WTC11 (cell line): ENCODE measurements at places on chromosomes 12 and 14. TPM values are rescaled to one million over a fixed set of nuclear protein-coding genes. Genes with fewer than 3 reads are reported as not detected.

The FOXN4 gene
- total RNA-seq: 0.37 to 0.92 TPM (median 0.66 TPM) in 3 replicates

DNA sequence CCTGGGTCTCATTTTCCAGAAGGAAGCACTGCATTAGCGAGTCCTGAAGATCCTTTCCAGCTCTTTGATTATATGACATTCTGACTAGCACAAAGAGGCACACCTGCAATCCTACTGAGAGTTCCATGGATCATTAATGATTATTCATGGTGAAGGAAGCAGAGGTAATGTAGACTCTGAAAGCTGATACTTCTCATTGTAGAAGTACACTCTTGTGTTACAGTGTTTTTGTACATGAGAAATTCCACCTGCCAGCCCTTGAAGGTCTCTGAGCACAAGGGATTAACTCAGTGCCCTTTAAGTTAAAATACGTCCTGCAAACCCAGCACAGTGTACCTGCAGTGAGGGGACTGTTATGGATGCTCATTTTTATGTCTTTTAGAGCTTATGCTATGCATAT, 558.8 kb upstream of the FBXO33 start:
- H3K4me1 ChIP-seq: peaks cover 10% of the 10 kb centered on the region
- H3K27me3 ChIP-seq: no peaks in the 10 kb centered on the region
- no peak overlapping the region for H3K4me3 ChIP-seq
- H3K36me3 ChIP-seq: no peaks in the 10 kb centered on the region
- H3K27ac ChIP-seq: no peak overlapping the region
- no peak for DNase-seq

GRCh38 chr12:94726236-94726835, 76.0 kb upstream of the TMCC3 start:
- no peak overlapping the region for H3K27ac ChIP-seq
- no peaks in the 10 kb centered on the region for H3K27me3 ChIP-seq
- DNase-seq: no peak
- peaks cover 4% of the 10 kb centered on the region for H3K36me3 ChIP-seq
- no peak overlapping the region for H3K4me3 ChIP-seq

DNA sequence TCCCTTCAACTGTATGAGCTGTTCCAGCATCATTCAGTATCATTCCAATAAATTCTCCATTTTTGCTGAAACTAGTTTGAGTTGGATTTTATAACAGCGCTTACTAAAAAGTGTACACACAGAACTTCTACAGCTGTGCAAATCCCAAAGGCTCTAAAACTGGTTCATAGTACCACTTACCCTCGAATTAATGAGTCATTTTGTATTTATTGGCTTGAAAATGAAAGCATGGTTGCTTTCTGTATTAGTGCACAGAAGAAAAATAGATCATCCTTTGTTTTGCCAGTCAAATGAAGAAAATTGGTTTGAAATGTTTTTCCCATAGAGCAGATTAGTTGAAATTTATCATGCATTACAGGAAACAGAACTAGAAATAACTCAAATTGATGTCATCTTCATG, 268.3 kb upstream of the CPNE8 start:
- H3K4me1 ChIP-seq: no peaks in the 10 kb centered on the region
- H3K4me3 ChIP-seq: no peak overlapping the region
- no peaks in the 10 kb centered on the region for H3K36me3 ChIP-seq

- no peak overlapping the region for H3K27ac ChIP-seq
- H3K27me3 ChIP-seq: no peaks in the 10 kb centered on the region
- H3K4me3 ChIP-seq: no peak overlapping the region
- H3K4me1 ChIP-seq: peaks cover 6% of the 10 kb centered on the region
- no peak for DNase-seq
Measured at GRCh38 chr12:38689704-38690103, 215.7 kb downstream of the CPNE8 start.

DNA sequence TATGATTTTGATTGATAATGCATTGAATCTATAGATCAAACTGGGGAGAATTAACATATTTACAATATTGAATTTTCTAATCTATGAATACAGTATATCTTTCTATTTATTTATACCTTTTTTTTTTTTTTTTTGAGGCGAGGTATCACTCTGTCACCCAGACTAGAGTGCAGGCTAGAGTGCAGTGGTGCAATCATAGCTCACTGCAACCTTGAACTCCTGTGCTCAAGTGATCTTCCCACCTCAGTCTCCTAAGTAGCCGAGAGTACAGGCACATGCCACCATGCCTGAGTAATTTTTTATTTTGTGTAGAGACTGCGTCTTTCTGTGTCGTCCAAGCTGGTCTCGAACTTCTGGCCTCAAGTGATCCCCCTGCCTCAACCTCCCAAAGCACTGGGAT, 20.4 kb downstream of the LTBR start:
- no peaks in the 10 kb centered on the region for H3K36me3 ChIP-seq
- H3K27me3 ChIP-seq: no peaks in the 10 kb centered on the region
- H3K27ac ChIP-seq: no peak overlapping the region
- no peaks in the 10 kb centered on the region for H3K4me1 ChIP-seq
- no peak overlapping the region for H3K4me3 ChIP-seq
- no peak for DNase-seq

DNA sequence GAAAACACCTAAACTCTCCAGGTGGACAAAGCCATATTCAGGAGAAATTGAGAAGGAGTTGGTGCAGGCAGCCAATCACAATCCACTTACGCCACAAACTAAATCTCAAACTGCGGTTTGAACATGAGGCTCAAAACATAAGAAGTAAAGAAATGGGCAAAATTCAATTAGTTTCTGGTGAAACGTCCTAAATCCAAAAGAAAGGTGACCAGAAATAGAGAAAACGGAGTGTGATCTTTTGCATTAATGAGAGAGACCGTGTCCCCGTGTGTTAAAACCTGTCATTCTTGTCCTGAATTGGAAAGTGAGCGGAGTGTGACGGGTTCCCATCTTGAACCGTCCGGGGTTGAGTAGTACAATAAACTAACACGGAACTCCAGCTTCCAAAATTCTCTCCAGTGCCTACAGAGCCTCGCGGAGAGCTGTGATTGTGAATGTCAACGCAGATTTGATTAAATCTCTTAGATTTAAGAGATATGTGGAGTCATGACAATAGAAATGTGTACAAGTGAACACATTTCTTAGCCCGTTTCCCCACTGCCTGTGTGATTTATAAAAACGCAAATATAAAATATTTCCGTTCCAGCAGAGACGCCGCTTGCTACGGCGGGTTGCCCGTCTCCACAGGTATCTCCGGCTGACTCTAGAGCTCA, 595 bp upstream of the METAP2 start:
- H3K4me3 ChIP-seq: peak overlapping the region; percentile 100
- peaks cover 17% of the 10 kb centered on the region for H3K4me1 ChIP-seq
- H3K27me3 ChIP-seq: peaks cover 2% of the 10 kb centered on the region; the same call in 1 of the 2 replicates
- DNase-seq: no peak
- H3K27ac ChIP-seq: peak overlapping the region; percentile 100
- peaks cover 27% of the 10 kb centered on the region for H3K36me3 ChIP-seq

GRCh38 chr14:33393895-33394368, 455.3 kb downstream of the NPAS3 start:
- H3K27ac ChIP-seq: no peak overlapping the region
- H3K4me3 ChIP-seq: no peak overlapping the region
- H3K4me1 ChIP-seq: peaks cover 8% of the 10 kb centered on the region
- no peaks in the 10 kb centered on the region for H3K27me3 ChIP-seq
- DNase-seq: no peak
- H3K36me3 ChIP-seq: no peaks in the 10 kb centered on the region

The TDRD9 gene
- 0.05 to 0.17 TPM in 2 of 3 replicates, not detected in the other for total RNA-seq

GRCh38 chr14:56304456-56304855, 186.2 kb downstream of the PELI2 start:
- DNase-seq: no peak
- no peak overlapping the region for H3K4me3 ChIP-seq
- H3K4me1 ChIP-seq: peaks cover 5% of the 10 kb centered on the region

- H3K4me1 ChIP-seq: no peaks in the 10 kb centered on the region
- H3K27ac ChIP-seq: no peak overlapping the region
- peaks cover 58% of the 10 kb centered on the region for H3K36me3 ChIP-seq
- no peak for DNase-seq
Measured at GRCh38 chr12:27794818-27795584, 15.0 kb upstream of the MANSC4 start.

DNA sequence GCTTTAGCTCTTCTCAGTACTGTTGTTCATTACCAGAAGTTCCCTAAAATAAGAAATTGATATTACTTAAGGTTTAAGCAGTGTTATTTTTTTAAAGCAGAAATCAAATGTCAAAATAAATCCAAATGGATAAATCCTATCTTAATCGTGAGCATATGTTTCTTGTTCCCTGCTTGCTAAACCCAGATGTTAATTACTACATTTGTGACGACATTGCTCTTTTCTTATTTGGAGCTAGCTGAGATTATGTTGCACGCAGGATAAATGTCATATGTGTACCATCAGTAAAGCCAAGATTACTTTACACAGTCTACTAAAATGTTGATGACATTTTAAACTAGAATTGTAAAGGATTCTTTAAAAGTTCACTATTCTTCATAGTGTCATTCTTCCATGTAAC, 157.5 kb downstream of the PLCZ1 start:
- H3K4me1 ChIP-seq: no peaks in the 10 kb centered on the region
- H3K27ac ChIP-seq: no peak overlapping the region
- DNase-seq: no peak
- H3K4me3 ChIP-seq: no peak overlapping the region
- H3K36me3 ChIP-seq: no peaks in the 10 kb centered on the region
- H3K27me3 ChIP-seq: no peaks in the 10 kb centered on the region

GRCh38 chr14:91177073-91178034, 63.5 kb downstream of the DGLUCY start:
- H3K4me3 ChIP-seq: no peak overlapping the region
- no peak overlapping the region; the same call in 1 of the 2 replicates for H3K27ac ChIP-seq
- peaks cover 10% of the 10 kb centered on the region for H3K36me3 ChIP-seq
- peak; percentile 41 for DNase-seq
- no peaks in the 10 kb centered on the region for H3K4me1 ChIP-seq

DNA sequence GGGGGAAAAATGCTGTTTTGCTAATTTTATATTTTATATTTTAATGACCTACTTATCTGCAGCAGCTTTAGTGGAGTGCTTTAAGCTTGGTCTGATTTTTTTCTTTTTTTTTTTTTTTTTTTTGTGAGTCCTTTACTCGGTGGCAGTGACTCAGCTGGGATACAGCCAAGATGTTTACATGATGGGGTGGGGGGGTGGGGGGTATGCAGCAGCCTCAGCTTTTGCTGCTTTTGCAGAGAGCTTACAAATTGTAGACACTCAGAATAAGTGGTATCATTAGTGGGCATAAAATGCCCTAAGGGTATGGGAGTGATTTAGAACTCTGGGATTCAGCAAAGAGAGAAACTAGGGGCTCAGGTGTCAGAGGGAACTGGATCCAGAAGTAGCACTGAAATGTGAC, 38.2 kb upstream of the ARHGAP5 start:
- H3K36me3 ChIP-seq: no peaks in the 10 kb centered on the region
- no peaks in the 10 kb centered on the region for H3K27me3 ChIP-seq
- DNase-seq: no peak
- peaks cover 3% of the 10 kb centered on the region; the same call in 1 of the 2 replicates for H3K4me1 ChIP-seq
- H3K4me3 ChIP-seq: no peak overlapping the region

- H3K27ac ChIP-seq: no peak overlapping the region
- peaks cover 57% of the 10 kb centered on the region for H3K27me3 ChIP-seq
- peak; percentile 77 for DNase-seq
- peaks cover 17% of the 10 kb centered on the region for H3K4me1 ChIP-seq
Measured at GRCh38 chr12:52307836-52308805, 13.1 kb downstream of the KRT83 start.

GRCh38 chr12:92926549-92926948, 2.5 kb downstream of the EEA1 start:
- H3K27ac ChIP-seq: no peak overlapping the region
- peaks cover 37% of the 10 kb centered on the region for H3K4me1 ChIP-seq

DNA sequence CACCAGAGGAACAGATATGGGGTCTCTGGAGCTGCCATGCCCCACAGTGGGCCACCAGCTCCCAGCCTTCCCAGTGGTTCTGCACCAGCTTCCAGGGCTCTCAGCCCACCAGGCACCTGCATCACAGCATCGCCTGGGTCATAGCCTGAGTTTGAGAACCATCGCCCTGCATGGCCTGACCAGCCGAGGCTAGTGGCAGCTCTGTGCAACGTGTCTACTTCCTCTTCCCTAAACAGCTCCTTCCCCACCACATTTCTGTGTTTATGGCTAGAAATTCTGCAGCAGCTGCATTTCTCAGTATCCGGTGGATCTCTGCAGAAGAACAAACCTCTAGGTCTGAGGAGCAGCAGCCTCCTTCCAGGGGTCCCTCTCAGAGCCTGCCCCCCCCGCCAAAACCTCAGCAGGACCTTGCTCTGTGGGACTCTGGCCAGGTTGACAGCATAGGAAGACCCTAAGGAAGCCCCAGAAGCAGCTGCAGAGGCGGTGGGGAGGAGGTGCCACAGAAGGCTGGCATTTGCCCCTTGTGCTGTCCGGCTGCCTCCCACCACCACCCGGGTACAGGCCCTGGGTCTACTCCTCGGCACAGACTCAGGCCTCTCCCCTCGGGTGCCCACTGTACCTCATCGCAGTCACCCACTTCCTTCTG, 47.7 kb downstream of the PSMA6 start:
- H3K36me3 ChIP-seq: no peaks in the 10 kb centered on the region
- DNase-seq: no peak

The GPR132 gene
- 0.09 to 0.13 TPM in 2 of 3 replicates, not detected in the other for total RNA-seq

DNA sequence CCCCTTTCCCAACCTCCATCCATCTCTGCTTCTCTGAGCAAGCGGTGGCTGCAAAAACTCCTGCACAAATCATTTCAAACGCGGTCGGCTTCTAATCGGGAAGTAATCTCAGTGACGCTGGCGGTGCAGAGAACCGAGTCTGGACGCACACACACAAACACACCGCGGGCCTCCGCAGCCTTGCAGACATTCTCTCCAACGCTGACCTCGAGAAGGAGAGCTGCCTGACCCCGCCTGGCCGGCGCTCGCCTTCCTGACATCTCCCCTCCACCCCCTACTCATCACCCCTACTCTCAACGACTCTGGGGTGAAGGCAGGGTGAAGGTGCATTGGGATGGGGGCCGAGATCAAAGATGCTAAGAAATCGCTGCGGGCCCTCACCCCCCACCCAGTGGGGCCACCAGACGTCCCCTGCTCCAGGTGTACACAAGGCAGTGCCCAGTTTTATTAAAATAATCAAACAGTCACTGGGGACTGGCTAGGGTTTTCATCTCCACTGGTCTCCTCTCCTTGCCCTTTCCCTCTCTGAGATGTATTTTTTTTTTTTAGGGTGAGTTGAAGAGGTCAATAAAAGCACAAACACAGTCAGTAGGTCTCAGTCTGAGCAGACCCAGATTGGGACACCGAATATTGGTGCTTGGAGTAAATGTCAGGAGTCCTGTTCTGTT, 506 bp upstream of the TBX5 start:
- DNase-seq: no peak
- no peaks in the 10 kb centered on the region for H3K36me3 ChIP-seq
- H3K4me3 ChIP-seq: peak overlapping the region; percentile 58
- H3K4me1 ChIP-seq: peaks cover 88% of the 10 kb centered on the region
- H3K27ac ChIP-seq: no peak overlapping the region
- peaks cover 100% of the 10 kb centered on the region for H3K27me3 ChIP-seq

- H3K36me3 ChIP-seq: no peaks in the 10 kb centered on the region
- peaks cover 43% of the 10 kb centered on the region for H3K4me1 ChIP-seq
- H3K27me3 ChIP-seq: peaks cover 3% of the 10 kb centered on the region
- H3K27ac ChIP-seq: no peak overlapping the region
Measured at GRCh38 chr14:93892505-93892839, 34.7 kb upstream of the FAM181A start.

The E2F7 gene
- 19.8 to 28.4 TPM (median 22.3 TPM) in 3 replicates for total RNA-seq

The AVPR1A gene
- 0.09 to 0.24 TPM (median 0.11 TPM) in 3 replicates for total RNA-seq

- H3K4me1 ChIP-seq: peaks cover 26% of the 10 kb centered on the region
- H3K27ac ChIP-seq: peak overlapping the region; percentile 82
- peak overlapping the region; percentile 90 for H3K4me3 ChIP-seq
- no peak for DNase-seq
Measured at GRCh38 chr14:105420974-105421674, 1.5 kb downstream of the MTA1 start.

The KLRB1 gene
- total RNA-seq: not detected in 3 replicates

The C12orf54 gene
- not detected in 3 replicates for total RNA-seq

The SLC38A4 gene
- total RNA-seq: 6.1 to 12.6 TPM (median 12.1 TPM) in 3 replicates

The GATC gene
- total RNA-seq: 29.8 to 36.9 TPM (median 33.9 TPM) in 3 replicates

The KCNH3 gene
- 0.27 to 0.44 TPM (median 0.44 TPM) in 3 replicates for total RNA-seq
